SW 1271 (cell line): ENCODE measurements at places on chromosomes 3 and 15.

DNA sequence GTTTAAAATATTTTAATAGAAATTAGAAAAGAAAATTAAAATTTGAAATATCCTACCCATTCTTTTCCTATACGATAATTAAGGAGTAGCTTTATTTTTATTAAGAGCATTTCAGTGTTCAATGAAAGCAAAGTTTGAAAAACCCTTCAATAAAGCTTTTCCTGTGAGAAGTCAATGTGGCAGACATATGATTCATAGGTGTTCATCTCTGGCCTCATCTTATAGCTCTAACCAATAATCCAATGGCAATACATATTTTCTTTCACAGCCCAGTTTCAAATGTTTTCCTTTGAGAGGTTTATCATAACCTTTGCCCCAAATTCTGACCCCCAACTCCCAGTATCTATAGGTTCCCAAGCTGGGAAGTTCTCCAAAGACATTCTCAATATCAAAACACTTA, 8.3 kb downstream of the KPNA1 start:
- no peak for DNase-seq

DNA sequence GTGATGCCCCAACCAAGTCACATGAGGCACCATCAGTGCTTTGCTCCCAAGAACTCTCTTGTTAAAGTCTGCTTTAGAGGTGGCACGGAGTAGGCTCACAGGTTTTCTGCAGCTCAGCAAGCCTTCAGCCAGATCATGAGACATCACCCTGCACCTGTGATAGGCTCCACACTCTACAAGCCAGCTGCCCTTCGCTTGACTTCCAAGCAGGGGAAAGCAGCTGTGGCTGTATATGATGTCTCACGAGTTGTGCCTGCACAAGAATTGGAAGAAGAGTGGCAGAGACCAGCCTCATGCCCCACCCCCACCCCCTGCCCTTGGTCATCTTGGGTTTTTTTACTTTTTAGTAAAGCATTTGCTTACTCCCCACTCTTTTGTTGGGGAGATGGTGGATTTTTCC, 22.5 kb downstream of the MRPS11 start:
- DNase-seq = no peak

- DNase-seq = no peak
These were observed 457.7 kb upstream of the THRB start for GRCh38 chr3:24952388-24952787.

- no peak for DNase-seq
These were observed 76.2 kb downstream of the CCK start for GRCh38 chr3:42189736-42190135.

GRCh38 chr15:63539521-63539920, 35.1 kb downstream of the USP3 start:
- no peak for DNase-seq

- DNase-seq = no peak
These were observed 429.5 kb downstream of the OCA2 start for GRCh38 chr15:27669641-27670040.

- no peak for DNase-seq
These were observed 33.2 kb downstream of the SLC12A8 start for GRCh38 chr3:125179143-125179883.

DNA sequence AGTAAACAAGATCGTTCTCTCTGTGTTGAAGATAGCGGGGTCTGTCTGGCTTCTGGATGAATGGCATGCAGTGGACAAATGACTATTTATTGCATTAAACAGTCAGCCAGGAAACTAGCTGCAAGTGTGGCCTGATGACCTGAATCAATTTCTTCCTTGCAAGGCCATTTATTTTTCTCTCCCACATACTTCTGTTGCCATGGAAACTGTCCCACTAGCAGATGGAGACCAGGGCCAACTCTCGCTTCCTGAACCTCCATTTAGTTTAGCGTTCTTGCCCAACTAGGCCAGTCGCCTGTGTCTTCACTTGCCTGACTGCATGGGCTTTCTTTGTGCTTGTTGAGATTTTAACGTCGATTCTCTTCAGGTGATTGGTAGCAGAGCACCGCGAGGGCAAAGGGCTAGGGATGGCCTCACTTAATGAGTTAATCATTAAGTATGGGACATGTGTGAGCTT, 27.6 kb downstream of the LMCD1 start:
- no peak for DNase-seq

GRCh38 chr15:78457101-78457500, 19.1 kb downstream of the IREB2 start:
- DNase-seq = peak; percentile 17

- DNase-seq = no peak
These were observed 16.1 kb upstream of the TATDN2 start for GRCh38 chr3:10232137-10232536.

DNA sequence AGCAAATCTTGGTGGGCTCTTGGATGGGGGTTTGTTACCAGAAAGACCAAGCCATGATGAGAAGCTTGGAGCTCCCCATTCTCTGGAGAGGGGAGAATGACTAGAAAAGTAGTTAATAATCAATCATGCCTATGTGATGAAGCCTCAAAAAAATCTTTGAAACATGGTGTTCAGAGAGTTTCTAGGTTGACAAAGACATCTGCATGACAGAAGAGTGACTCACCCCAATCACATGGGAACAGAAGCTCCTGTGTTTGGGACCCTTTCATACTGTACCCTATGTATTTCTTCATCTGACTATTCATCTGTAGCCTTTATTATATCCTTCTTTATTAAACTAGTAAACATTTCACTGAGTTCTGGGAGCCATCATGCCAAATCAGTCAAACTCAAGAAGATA, 87.4 kb downstream of the BCHE start:
- DNase-seq = no peak

DNA sequence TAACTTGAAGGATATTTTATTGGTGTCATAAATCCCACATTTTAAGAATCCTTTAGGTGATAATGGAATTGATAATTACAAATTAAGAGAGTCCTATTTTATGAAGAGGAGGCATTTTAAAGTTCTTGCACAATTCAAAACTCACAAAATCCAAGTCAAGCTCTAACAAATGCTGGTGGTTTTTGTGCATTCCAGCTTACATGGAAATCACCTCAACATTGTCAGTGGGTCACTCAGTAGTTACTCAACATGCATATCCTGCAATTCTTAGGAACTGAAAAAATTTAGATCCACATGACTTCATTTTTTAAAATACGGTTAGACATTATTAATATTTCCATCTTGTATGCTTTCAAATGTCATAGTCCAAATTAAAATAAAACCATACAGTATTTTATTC, 487.2 kb downstream of the CNTN3 start:
- no peak for DNase-seq

DNA sequence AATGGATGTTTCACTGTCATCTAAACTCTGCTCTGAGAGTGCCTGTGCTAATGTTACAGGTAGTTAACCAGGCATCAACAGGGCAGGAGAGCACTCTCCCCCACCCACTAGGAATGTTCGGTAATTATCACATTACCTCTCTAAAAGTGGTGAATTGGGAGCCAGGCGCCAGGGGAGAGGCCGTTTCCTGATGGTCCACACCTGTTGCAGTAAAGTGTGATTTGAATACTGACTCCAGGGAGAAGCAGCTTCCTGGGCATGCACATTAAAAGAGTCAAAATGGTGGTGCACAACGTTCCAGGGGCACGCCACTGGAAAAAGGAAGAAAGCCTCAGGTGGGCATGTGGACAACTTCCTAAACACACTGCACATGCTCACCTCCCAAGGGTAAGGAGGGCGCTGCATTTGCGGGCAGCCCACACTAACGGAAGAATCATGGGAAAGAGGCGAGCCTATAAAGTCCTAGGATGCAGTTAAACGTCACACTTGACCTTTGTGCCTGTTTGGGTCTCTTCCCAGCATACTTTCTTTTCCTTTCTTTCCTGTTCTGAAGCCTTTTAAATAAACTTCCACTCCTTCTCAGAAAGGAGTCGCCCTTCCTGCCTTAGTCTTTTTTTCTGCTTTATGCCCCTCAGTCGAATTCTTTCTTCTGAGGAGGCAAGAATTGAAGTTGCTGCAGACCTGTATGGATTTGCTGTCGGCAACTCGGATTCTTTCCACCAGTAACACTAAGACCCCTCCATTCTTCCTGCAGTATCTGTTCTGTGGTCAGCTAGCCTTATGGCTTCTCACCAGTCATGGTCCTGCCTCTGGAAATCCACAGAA, 28.9 kb upstream of the GPD1L start:
- no peak for DNase-seq

DNA sequence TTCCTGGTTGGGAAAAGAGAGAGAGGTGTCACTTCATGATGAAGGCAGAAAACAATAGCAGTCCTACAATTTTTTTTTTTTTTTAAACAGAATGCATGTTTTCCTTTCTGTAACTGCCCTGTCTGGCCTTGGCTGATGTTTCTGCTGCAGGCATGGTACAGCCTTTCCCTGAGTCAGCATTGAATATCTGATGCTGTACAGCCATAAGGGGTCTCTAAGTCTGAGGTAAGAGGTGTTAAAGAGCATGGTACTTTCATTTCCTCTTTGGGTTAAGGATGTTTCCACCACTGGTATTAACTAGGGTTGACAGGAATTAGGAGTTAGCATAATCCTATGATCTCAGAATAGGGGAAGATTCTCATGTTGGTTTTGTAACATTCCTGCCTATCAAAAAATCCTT, 147.4 kb downstream of the CHST2 start:
- no peak for DNase-seq

- no peak for DNase-seq
These were observed 114.2 kb downstream of the NEDD4 start for GRCh38 chr15:55879181-55879580.
